ENCODE measurements at places on chromosomes 5 and 9. TPM values are rescaled to one million over a fixed set of nuclear protein-coding genes. Genes with fewer than 3 reads are reported as not detected.

The ZNF366 gene
- total RNA-seq, result not detected

The SETX gene
- total RNA-seq, result 39.9 TPM

- no peak for ATAC-seq
These were observed 7.5 kb upstream of the PHYHD1 start for GRCh38 chr9:128913048-128913900.

- ATAC-seq, result no peak
These were observed 1.9 kb upstream of the GRIN1 start for GRCh38 chr9:137136881-137137607.

GRCh38 chr9:78666818-78667414 is 370.0 kb downstream of the PSAT1 start:
- no peak for ATAC-seq

Measured in activated T-helper 17 cell treated with anti-CD3 and anti-CD28 coated beads, Interleukin-2, amount 50 U/mL, for 72 hours (primary cell).